ENCODE measurements at places on chromosomes 1 and 21.

DNA sequence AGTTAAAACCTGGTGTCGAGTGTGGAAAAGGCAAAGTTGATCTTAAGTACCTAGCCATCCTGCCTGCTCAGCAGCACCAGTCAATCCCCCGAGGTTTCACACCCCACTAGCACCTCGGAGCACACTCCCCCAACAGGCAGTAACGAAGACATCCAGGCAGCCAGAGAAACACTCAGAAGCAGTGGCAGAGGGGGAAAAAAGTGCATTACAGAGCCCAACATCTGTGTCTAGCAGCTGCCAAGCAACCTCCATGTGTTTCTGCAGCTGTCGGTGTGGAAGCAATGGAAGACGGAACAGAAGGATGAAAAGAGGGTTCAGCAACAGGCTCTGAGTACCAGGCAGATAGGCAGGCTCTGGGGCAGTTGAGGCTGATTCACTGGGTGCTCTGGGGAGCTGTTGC lies 73.4 kb upstream of the PROX1 start:
- DNase-seq = no peak

- DNase-seq = no peak
These were observed 106.3 kb upstream of the DMRTA2 start for GRCh38 chr1:50529510-50529909.

DNA sequence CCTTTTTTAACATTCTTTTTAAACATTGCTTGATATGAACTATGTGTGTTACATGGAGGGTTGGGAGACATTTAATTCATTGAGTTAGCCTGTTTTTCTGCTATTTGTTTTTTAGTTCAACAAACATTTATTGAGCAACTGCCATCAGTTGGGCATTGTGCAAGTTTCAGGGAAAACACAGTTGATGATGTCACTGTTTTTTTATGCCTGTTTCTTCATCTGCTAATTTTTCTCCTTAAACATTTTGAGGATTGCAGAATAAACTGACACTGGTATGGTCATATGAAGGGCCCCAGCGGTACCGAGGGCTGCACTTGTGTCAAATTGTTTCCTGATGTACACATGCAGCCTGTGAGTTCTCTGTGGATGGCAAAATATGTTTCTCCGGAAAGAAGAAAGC lies 253.0 kb downstream of the FGGY start:
- no peak for DNase-seq

DNA sequence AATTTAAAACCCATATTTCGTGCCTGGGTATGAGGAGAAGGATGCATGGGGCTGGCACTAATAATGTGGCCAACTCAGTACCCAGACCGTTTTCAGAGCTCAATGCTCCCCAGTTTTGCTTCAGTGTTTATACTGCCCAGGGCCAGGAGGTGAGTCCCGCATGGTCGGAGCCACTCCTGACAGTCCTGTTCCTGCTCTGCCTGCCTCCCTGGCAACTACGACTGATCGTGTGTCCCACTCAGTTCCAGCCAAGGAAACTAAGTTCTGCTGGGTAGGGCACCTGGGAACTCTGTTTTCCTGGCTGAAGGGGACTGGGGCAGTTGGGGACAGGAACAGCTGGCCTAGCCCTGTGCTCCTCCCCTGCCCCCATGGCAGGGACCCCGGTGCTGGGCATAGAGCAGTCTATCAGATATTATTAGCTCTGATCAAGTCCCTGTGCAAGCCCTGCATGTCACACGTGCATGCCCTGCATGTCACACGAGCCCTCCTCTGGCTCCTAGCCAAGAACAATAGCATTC lies 19.2 kb downstream of the S100A7 start:
- no peak for DNase-seq

GRCh38 chr1:157399984-157400382 lies 152.3 kb downstream of the FCRL5 start:
- no peak for DNase-seq

GRCh38 chr1:182406012-182406411 lies 5.5 kb upstream of the TEDDM1 start:
- no peak for DNase-seq

DNA sequence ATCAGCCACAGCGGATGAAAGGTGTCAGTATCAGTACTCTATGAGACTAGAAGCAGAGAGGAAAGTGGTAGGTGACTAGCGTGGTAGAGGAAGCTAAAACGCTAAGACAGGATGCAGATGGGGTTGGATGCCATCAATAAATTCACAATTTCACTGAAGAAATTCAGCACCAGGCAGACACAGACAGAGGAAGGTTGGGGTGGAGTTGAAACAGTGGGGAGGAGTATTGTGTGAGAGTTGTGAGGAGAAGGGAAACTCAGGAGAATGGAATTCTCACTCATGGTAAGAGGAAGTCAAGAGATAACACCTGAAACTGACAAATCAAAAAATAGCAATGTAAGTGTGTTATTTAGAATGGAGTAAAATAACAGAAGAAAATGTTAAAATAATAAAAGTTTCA lies 208.5 kb upstream of the DAB1 start:
- no peak for DNase-seq

- DNase-seq = no peak
These were observed 53.2 kb upstream of the C1orf87 start for GRCh38 chr1:60126723-60127122.

DNA sequence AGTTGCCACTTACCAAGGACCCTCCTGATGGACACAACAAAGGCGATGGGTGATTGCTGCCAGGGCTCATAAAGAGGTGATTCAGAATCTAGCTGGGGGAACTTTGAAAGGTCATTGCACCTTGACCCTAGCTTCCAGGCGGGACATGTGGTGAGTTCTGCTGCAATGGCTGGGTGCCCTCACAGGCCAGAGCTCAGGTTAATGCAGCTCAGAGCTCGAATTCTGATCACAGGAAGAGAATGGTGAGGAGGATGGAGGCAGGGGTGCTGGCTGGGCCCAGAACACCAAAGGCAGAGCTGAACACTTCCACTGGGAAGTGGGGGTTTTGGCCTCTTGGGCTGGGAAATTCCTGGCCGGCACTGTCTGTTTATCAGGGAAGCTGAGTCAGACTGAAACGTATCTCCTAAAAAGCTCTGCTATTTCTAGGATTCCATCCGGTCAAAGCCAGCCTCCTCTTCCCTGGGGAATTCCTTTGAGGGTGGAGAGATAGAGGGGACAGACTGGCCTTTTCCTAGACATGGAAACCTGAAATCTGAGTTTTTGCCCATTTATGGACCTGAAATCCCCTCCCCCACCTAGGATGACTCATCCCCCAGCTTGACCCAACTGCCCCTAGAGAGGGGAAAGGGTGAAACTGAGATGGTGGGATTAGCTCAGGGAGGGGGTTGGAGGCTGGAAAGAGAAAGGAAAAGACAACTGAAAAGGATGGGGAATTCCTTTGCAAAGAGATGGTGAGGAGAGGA lies 27.2 kb downstream of the NUAK2 start:
- no peak for DNase-seq

- no peak for DNase-seq
These were observed 8.0 kb downstream of the TRNAU1AP start for GRCh38 chr1:28560886-28561285.

DNA sequence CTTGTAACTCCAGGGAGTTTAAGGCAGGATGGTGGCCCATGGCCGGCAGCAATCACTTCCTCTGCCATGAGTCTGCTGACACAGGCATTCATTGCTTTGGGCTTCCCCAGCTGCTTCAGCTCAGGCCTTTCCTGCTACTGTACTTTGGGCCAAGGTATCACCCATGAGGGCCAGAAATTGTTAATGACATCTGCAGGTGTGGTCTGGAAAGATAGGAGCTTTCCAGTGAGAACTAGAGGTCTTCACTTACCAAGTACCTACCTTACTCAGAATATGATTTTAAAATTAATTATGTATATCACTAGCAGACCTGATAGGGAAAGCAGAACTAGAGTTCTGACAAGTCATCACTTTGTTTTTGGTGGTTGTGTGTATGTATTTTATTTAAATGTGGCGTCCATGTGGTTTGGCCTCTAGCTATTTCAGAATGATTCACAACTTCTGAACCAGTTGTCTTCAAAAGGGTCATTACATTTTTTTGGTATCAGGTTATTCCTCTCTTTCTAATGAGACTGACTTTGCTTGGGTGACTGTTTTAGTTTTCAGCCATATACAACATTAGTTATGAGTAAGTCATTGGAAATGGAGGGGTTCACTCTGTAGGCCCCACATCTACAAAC lies 2.7 kb downstream of the RGL1 start:
- DNase-seq = no peak

DNA sequence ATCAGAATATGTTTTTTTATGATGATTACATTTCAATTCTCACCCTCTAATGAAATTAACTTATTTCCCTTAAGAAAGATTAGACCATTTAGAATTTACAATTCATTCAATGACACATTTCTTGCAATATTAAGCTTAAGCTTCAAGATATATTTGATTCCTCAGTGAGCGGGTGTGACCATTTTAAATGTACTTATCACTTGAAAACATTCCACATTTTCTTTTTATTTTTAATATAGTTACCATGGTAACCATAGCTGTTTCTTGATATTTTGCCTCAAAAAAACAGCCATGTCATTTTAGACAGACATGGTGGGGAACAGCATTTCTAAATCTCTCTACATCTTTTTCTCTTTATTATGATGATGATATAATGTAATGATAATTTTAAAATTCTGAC lies 1029.0 kb upstream of the B3GALT2 start:
- no peak for DNase-seq

GRCh38 chr1:154998818-154999570 lies 3.6 kb upstream of the ZBTB7B start:
- peak; percentile 52 for DNase-seq

DNA sequence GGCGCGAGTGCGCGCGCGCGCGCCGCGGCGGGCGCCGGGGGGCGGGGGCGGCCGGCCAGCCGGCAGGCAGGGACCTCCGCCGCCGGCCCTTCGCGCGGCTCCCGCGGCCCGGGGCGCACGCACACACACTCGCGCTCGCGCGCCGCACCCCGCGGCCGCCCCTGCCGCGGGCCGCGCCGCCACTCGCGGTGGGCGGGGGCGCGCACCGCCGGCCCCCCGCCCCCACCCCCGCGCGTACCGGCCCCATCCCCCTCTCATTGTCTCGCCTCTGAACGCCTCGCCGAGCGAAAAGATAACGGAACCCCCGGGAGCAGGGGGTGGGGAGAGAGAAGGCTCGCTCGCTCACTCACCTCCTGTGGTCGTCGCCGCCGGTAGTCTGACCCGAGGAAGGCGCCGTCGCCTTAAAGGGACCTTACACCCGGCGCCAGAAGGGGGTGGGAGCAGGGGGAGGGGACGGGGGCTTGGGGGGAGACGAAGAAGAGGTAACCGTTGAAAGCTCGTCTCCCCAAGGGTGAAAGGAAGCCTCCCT lies 428 bp downstream of the POGZ start:
- peak; percentile 34 for DNase-seq

DNA sequence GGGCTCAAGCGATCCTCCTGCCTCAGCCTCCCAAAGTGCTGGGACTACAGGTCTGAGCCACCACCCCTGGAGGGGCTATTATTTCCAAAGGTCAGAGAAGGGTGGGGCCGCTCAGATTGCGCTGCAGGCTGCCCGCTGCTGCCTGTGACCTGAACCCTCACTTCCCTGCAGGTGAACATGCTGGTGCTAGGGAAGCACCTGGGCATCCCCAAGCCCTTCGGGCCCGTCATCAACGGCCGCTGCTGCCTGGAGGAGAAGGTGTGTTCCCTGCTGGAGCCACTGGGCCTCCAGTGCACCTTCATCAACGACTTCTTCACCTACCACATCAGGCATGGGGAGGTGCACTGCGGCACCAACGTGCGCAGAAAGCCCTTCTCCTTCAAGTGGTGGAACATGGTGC lies 8.6 kb upstream of the PADI6 start:
- DNase-seq = no peak

DNA sequence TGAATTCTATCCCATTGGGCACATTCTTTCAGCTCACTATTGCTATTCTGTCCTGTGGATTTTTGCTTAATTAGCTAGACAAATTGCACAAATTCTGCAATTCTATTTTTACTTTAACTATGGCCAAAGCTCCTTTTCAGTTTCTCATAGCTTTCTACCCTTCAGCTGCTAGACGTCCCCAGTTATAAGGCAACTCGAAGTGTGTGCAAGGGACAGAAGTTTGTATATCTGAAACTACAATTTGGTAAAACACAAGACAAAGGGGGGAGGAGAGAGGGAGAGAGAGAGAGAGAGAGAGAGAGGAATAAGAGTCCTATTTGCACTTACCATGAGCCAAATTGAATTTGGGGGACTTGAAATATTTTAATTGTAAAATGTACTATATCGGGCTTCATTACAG lies 91.8 kb downstream of the SETD4 start:
- DNase-seq = no peak

DNA sequence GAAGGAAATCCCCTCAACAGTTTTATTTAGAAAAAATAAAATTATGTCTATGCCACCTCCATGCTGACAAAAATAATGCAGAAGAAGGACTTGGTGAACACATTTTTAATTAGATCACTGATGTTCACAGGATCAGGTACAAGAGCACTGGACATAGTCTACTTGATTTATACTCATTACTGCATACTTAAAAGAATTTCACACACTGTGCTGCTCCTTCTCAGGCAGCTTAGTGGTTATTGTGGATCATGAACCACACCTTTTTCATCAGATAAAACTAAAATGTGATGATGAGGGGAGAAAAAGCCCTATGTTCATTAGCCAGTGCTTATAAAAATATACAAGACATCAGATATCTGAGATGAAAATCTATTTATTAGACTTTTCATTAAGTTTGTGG lies 103.3 kb upstream of the DPH5 start:
- DNase-seq = no peak

DNA sequence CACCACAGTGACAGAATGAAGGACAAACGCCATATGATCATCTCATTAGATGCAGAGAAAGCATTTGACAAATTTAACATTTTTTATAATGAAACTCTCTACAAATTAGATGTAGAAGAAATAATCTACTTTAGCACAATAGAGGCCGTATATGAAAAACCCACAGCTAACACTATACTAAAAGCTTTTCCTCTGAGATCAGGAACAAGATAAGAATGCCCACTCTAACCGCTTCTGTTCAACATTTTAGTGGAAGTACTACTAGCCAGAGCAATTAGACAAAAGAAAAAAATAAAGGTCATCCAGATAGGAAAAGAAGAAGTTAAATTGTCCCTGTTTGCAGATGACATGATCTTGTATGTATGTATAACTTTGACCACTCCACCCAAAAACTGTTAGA lies 109.7 kb downstream of the SLC35F3 start:
- DNase-seq = no peak

Measured in activated T-helper 1 cell treated with Interleukin-2 at 50 U/mL for 16 hours (primary cell).